H7 (cell line): ENCODE measurements at places on chromosomes 5 and 9. TPM values are rescaled to one million over a fixed set of nuclear protein-coding genes. Genes with fewer than 3 reads are reported as not detected.

FOXD4L6 gene
- total RNA-seq = not detected in 2 replicates

- DNase-seq = no peak
Measured at GRCh38 chr5:127602896-127603844, 45.7 kb upstream of the CTXN3 start.

DNA sequence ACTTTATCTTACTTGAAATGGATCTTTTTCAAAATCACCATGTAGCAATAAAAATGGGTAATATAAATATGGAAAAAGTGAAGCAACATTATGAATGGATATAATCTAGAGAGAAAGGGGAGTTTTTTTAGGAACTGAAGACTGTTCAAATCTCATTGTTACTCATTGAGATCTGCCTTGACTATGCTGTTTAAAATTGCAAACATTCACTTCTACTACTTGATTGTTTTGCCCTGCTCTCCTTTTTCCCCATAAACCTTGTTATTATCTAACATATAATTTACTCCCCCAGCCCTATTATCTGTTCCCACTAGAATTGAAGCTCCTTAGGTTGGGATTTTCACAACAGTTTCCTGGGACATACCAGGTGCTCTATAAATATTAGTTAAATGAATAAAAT lies 22.0 kb downstream of the PAM start:
- DNase-seq = no peak

GRCh38 chr9:36116593-36116992 lies 19.9 kb upstream of the GLIPR2 start:
- no peak for DNase-seq

DNA sequence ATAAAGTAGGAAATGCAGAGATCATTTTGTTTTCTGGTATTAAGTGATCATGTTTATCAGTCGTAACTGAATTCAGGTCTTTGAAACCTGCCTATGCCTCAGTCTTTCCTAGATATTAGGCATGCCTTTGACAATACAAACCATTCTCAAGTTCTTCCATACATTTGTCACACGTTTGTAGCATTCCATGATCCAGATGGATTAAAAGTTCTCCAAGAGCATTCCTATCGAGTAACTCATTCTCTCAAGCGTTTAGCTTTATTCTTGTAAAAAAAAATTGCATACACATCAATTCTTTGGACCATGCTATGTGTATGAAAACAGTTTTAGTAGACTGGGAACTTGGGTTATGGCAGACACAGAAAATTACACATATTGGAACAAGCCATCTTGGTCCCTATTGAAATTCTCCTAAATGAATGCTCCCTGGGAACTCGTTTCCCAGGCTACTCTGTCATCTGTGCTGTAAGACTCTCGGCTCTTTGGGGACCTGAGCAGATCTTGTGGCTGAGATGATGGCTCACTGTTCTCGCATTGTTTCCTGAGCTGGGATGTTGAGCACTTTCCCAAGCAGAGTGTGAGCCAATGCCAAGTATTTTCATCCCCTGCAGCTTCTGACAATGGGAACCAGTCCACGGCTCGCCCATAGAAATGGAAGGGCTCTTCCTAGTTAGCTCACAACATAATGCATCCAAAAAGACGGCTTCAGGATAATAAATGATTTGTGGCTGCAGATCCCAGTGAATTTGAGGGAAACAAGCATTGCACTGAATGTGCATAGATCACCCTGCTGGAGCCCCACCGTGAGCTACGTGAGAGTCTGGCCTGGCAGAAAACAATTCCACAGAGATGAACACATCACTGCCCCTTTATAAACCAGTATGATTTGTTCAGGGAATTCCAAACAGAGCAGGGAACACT lies 230.2 kb downstream of the IRX1 start:
- no peak for DNase-seq

CDH9 gene
- 0.18 and 0.90 TPM in 2 replicates for total RNA-seq

SUSD3 gene
- total RNA-seq = 20.3 and 25.1 TPM in 2 replicates

DNA sequence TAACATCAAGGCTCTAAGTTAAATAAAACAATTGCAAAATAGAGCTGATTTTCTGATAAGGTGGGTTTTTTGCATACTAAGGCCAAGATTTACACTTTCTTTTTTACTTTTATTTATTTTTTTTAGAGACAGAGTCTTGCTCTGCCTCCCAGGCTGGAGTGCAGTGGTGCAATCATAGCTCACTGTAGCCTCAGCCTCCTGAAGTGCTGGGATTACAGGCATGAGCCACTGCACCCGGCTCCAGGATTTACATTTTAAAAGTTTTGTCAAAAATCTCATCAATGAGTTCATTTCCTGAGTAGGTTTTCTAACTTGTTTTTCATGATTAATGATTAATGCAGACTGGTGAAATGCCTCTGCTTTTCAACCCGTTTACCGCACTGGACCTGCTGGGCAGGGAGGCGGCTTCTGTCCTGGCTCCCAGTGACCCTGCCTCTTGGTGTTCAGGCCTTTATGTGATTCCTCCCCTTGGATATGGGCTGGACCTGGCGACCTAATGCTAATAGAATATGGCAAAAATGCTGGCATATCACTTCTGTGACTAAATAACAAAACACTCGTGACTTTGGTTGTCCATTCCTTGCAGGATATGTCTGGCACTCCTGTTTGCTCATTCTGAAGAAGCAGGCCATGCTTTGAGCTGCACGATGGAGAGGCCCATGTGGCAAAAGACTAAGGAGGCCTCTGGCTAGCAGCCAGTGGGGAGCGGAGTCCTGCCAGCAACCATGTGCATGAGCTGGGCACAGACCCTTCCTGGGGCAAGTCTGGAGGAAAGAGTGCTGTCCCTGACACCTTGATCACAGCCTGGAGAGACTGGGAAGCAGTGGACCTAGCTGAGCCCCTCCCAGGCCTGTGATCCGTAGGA lies 72.2 kb upstream of the PTCH1 start:
- no peak for DNase-seq

RASEF gene
- 1.2 TPM in 2 replicates for total RNA-seq

GRCh38 chr9:106918825-106919509 lies 56.0 kb downstream of the ZNF462 start:
- no peak for DNase-seq

GRCh38 chr9:34689512-34689911 lies 1.6 kb downstream of the CCL19 start:
- DNase-seq = no peak

FOXD4L4 gene
- total RNA-seq = not detected in 2 replicates

DNA sequence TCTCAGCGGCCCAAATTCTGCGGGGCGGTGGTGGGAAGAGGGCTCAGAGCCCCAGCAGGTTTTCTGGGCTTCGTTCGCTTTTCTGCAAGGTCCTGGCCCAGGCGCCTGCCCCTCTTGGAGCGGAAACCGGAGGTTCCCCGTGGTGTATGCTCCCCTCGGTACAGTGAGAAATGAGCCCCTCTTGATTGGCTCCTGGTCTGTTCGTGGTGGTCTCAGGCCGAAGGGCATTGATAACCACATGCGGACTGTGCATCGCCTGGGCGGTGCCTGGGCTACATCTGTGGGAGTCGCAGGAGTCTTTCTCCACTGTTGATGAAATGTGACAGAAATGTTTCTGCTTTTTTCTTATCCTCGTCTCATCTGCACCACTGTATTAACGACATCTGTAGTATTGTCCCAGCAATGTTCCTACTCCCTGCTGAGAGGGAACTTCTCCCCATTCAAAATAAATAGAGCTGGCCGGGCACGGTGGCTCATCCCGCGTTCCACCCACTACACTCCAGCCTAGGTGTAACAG lies 682 bp downstream of the MAN1B1 start:
- no peak for DNase-seq

CAVIN4 gene
- 1.6 and 3.1 TPM in 2 replicates for total RNA-seq

LEAP2 gene
- total RNA-seq = 0.70 and 0.94 TPM in 2 replicates
